ENCODE measurements at places on chromosomes 6 and 20.

- DNase-seq = no peak
Measured at GRCh38 chr6:34090529-34090928, 55.4 kb downstream of the GRM4 start.

- no peak for DNase-seq
Measured at GRCh38 chr20:59204165-59204894, 40.7 kb downstream of the ZNF831 start.

DNA sequence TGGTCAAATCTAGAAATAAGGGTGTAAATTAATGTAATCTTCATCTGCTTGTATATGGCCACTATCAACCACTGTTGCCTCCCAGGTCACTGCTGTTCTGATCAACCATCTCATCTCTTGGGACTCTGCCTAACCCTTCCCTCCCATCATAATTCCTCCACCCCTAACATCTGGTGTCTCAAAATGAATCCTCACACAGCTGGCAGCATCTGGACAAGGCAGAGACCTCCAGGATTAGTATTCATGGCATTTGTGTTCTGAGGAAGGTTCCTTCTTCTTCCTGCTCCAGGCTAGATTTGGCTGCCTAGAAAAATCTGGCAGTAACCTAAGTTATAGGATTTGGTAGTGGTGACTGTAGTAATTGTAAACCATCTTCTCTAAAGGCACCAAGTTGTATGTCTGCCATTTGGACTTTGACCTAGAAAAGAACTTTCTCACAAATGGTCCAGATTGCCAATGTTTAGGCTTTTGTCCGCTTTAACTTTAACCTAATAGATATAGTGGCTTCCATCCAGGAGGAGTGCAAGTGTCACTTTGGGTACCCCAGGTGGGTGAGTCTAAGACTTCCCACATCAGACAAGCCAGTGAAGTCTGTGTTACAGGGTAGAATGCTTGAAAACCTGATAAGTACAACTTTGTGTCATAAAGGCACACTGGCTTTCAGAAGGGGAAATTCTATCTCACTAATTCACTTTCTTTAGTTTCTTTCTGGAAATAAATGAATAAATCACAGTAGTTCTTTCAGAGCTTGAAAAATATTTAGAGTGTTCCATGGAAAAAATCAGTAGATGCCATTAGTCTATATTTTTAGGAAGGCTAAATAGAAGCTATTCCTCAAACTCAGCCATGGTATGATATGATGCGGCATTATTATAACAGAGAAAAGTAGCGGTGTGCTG is 3.0 kb upstream of the PHACTR2 start:
- no peak for DNase-seq

- DNase-seq = no peak
Measured at GRCh38 chr20:63889241-63890200, 5.4 kb upstream of the DNAJC5 start.

- no peak for DNase-seq
Measured at GRCh38 chr6:92690997-92691599, 728.3 kb downstream of the EPHA7 start.

- no peak for DNase-seq
Measured at GRCh38 chr6:158611039-158611438, 33.5 kb downstream of the DYNLT1 start.

DNA sequence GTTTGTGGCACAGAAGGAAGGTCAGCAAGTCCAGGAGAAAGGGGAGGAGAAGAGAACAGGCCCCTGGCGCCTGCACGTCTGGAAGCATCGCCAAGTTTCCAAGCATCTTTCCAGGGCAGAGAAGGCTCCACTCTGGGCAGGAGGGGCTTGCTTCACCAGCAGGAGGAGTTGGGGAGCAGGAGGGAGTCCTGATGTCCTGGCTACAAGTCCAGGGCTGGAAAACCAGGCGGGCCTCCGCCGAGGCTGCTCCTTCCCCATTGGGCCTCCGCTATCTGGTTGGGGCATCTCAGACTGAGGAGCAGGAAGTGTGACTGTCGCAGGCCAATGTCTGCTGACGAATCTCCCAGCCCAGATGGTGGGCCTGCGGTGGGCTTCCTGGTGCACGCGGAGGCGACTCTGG is 421.9 kb downstream of the PREX1 start:
- DNase-seq = peak; percentile 14

- DNase-seq = peak; percentile 59
Measured at GRCh38 chr6:158009114-158009891, 27.6 kb downstream of the SYNJ2 start.

GRCh38 chr6:150720774-150721233 is 121.1 kb downstream of the PLEKHG1 start:
- peak; percentile 19 for DNase-seq

GRCh38 chr6:149503872-149504271 is 19.1 kb upstream of the ZC3H12D start:
- DNase-seq = no peak

GRCh38 chr6:35259948-35260590 is 534 bp downstream of the ZNF76 start:
- peak; percentile 82 for DNase-seq

- peak; percentile 68 for DNase-seq
Measured at GRCh38 chr6:156269751-156270369, 507.3 kb upstream of the ARID1B start.

- DNase-seq = no peak
Measured at GRCh38 chr6:148890096-148890495, 143.3 kb downstream of the UST start.

DNA sequence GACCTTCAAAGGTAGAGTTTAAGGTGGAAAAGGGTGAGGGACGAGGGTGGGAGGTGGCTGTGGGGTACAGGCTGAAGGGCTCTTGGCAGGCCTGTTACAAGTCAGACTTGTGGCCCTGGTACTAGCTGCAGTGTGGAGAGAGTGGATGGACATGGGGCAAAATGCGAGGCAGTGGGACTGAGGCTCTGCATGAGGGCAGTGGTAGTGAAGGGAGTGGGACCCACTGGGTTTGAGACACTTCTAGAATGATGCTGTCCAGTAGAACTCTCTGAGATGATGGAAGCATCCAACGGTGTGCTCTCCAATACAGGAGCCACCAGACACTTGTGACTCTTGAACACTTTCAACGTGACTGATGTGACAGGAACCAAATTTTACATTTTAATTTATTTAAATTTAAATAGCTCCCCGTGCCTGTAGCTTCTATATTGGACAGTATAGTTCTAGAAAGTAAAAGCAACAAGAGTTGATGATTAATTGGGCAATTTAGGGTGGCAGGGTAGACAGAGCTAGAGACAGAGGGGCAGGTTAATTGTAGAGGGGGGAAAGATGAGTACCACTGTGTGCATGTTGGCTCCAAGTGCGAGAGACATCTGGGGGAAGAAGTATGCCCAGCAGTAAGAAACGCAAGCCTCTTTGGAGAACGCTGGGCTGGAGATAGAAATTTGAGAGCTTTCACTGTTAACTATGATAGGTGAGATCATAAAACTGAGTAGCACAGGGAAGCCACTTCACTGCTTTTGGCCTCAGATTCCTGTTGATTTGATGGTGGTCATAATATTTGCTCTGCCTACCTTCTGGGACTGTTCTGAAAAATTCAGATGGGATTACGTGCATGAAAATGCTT is 77.5 kb downstream of the TXNDC5 start:
- no peak for DNase-seq

- DNase-seq = peak; percentile 1
Measured at GRCh38 chr6:34519971-34520644, 36.0 kb downstream of the SPDEF start.

- DNase-seq = no peak
Measured at GRCh38 chr6:135235716-135236115, 54.6 kb downstream of the MYB start.

DNA sequence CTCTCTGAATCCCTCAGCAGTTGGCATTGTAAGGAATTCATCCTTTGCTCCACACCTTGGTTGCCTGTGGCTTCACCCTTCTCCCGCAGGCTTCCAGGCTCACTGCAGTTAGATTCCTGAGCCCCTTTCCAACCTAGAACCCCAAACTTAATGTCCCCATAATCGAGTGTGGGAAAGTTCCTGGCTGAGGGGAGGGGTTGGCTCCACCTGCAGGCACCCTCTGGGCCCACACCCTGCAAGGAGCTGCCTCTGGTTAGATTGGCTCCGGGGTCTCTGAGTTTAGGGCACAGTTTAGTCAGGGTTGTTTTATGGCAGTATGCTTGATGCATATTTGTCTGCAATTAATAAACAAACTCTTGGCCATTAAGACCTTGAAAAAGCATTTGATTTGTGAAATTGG is 63.4 kb downstream of the MTHFD1L start:
- no peak for DNase-seq

DNA sequence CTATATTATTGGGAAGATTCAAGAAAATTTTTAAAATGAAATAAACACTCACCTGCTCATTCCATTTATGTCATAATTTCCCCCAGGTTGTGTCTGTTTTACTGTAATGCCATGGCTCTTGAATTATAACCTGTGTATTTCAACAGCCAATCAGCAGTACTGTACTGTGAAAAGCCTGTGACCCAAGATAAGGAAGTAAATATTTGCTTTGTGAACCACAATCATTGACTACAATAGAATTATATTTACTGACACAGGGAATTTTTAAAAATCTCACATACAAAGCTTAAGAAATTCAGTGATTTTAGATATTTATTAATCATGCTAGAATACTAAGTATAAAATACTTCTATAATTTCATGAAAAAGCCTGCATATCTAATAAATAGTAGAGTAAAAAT is 6.0 kb downstream of the RGS17 start:
- DNase-seq = no peak

DNA sequence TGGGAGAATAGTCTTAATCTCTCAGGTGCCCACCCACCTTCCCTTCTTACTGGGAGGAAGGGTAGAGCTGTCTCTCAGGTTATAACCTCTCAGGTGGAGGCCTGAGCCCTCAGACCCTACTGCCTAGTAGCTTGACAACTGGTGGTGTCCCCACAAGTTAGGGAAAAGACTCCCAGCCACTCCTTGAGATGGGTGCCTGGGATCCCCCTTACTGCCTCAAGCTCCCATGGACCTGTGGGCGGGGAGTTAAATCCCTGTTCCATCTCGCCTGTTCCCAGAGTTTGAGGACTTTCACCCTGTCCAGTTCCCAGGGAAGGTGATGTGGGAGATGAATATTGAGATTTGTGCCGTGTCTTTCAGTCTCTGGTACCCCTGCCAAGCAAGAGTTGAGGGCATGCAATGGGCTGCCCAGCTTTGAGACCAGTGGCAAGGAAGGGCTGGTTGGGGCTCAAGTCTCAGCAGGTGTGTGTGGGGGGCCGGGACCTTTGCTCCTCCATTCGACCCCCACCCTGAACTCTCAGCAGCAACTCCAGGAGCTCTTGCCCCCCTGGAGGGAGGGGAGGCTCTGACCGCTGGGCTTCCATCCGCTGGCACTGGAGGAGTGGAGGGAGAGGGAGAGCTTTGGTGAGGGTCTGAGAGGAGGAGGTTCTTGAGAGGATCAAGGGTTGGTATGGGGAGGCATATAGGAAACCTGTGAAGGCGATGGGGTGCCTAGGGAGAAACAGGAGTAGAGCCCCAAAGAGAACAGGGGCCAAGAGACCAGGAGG is 1.1 kb upstream of the PBX2 start:
- DNase-seq = no peak

GRCh38 chr6:36759148-36759759 is 61.6 kb downstream of the RAB44 start:
- peak; percentile 91 for DNase-seq

GRCh38 chr6:40376113-40376650 is 211.0 kb downstream of the LRFN2 start:
- DNase-seq = no peak

GRCh38 chr20:53454675-53455276 is 138.9 kb downstream of the ZNF217 start:
- DNase-seq = no peak

- DNase-seq = no peak
Measured at GRCh38 chr20:61499859-61500554, 247.9 kb downstream of the CDH4 start.

GRCh38 chr6:90100059-90100665 is 196.5 kb downstream of the BACH2 start:
- no peak for DNase-seq

- DNase-seq = no peak
Measured at GRCh38 chr20:4905613-4906012, 95.7 kb downstream of the SLC23A2 start.

GRCh38 chr6:30685157-30686008 is 1.1 kb downstream of the PPP1R18 start:
- DNase-seq = peak; percentile 59

- DNase-seq = no peak
Measured at GRCh38 chr6:365835-366234, 25.7 kb upstream of the IRF4 start.

GRCh38 chr20:60201198-60201835 is 243.1 kb downstream of the CDH26 start:
- DNase-seq = no peak

GRCh38 chr20:35311409-35311808 is 19.2 kb upstream of the FAM83C start:
- peak; percentile 89 for DNase-seq

DNA sequence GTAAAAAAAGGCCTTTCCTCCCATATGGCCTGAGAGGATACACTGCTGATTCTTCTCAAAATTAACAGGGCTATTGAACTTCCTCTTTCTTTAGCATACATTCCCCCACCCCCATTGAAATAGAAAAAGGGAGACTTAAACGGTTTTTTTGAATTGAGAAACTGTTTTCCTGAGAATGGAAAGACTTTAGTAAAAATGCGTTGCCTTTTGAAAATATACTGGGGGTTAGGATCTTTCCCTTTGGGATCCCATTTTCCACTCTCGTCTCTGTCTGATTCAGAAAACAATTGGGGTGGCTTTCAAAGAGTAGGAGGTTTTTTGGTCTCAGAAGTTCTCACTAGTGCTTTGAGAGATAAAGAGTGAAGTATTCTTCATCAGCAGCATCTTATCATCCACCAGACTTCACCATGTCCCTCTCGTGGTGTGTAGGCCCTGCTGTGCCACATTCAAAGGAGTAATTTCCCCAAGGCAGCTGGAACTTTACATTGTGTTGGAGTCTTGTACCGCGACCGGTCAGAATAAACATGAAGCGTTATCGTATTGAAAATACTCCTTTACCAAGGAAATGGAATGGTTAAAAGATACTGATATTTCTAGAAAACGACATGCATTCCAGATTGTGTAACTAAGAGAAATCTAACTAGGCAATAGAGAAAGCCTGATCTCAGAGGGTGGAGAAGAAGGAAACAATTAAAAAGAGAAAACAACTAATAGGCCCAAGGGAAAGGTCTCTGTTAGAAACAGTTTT is 10.6 kb downstream of the MYB start:
- no peak for DNase-seq

DNA sequence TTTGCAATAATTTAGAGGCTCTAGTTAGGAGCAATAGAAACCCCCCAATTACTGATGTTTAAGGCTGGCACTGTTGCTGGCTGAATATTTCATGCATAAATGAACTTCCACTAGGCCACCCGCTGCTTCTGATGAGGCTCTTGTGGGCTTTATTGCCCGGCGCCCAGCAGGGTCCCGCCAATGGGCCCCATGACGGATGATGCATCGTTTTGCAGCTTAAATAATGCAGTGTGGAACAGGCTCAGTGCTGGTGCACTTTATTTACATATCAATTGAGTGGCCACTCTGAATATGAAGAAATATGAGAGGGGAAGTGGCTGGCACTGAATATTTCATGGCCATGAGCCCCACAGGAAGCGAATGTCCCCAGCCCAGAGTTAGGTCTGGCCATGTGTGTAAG is 155.3 kb upstream of the MAFB start:
- no peak for DNase-seq
